ENCODE measurements at places on chromosomes 6 and 20. TPM values are rescaled to one million over a fixed set of nuclear protein-coding genes. Genes with fewer than 3 reads are reported as not detected.
A peak's percentile ranks its signal among the peaks of the same experiment; 100 is the strongest.

GRCh38 chr6:31559958-31560696 lies 12.0 kb upstream of the LTA start:
- peak; percentile 82 for DNase-seq

GRCh38 chr20:63309261-63310071 lies 16.5 kb downstream of the COL20A1 start:
- DNase-seq, result peak; percentile 61

DNA sequence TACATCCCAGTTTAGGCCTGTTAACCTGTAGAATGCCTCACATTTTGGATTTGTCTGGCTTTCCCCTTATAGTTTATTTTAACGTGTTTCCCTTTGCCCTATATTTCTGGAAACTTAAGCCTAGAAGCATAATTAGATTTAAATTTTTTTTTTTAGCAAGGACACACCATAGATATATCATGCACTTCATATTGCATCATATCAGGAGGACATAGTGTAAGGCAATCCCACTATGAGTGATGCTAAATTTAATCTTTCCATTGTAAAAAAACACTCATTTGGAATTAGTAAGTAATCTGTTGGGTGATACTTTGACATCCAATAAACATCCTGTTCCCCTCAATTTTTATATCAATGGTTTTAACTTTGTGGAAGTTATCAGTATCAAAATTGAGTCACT lies 10.3 kb upstream of the FAXC start:
- DNase-seq, result no peak

- no peak for DNase-seq
Observed at GRCh38 chr20:22214296-22214695, 370.1 kb downstream of the FOXA2 start.

ADGRF1 gene
- not detected for total RNA-seq
